AG09319 (cell line): ENCODE measurements at places on chromosomes 1 and 21.

GRCh38 chr1:245810181-245810769, 655.5 kb downstream of the KIF26B start:
- no peak for DNase-seq

GRCh38 chr1:64683419-64683818, 61.5 kb upstream of the RAVER2 start:
- no peak for DNase-seq

GRCh38 chr1:81548918-81549587, 251.7 kb upstream of the ADGRL2 start:
- DNase-seq = no peak

DNA sequence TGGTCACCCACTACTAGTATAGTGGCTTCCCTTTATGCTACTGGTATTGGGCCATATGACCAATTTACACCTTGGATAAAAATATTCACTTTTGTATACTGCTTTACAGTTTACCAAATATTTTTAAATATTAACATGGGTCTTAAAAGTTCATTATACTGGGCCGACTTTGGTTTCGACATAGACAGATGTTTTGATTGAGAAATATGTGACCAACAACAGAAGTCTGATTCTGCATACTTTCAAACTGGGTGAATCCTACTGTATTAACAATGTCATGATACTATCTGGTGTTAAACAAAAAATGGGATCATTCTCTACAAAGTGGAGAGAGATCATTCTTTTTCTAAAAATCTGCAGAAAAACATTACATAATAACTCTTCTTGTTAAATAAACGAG, 134.8 kb downstream of the AKT3 start:
- no peak for DNase-seq

DNA sequence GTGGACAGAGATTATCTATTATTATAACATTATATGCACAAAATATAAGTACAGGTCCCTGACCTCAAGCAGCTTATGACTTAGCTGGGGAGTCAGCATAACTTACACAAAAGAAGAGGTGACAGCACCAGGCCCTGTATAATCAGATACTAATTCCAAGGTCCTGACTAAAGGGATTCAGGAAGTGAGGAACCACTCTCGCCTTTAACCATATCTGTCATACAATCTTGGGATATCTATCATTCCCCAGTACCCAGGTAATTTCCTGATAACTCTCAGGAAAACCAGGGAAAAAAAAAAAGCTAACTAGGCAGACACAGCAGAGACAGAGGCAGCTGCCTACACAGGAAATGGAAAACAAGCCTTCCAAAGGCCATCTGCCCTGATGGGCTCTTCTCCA, 78.5 kb upstream of the CAMK1G start:
- no peak for DNase-seq

DNA sequence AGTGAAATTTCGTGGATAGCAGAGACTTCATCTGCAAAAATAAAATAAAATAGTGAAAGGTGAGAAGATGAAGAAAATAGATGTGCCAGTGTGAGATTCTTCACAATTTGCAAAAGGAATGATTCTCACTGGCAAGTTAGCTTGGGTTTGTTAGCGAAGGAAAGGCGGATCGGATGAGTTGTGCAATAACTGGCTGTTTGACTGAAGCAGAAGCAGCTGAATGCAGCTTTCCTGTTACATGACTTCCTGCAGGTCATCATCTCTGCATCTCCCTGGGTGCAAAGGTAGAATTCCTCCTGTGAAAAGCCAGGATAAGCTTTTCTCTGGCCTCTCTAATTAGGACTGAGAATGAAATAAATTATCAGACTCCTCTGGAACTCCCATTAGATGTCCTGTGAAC, 263.1 kb upstream of the CHRM3 start:
- no peak for DNase-seq

DNA sequence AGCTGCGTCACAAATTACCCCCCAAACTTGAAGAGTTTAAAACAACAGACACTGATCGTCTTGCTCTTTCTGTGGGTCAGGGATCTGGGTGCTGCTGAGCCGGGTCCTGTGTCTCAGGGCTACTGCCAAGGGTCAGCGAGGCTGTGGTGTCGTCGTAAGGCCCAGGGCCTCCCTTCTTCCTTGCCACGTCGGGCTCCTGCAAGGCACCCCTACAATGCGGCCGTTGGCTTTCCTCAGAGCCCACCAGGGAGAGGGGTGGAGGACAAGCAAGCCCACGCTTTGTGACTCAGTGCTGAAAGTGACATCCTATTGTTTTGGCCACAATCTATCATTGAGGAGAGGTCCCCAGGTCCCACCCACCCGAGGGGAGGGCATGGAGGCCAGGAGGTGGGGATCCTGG, 7.7 kb upstream of the FBLIM1 start:
- no peak for DNase-seq

DNA sequence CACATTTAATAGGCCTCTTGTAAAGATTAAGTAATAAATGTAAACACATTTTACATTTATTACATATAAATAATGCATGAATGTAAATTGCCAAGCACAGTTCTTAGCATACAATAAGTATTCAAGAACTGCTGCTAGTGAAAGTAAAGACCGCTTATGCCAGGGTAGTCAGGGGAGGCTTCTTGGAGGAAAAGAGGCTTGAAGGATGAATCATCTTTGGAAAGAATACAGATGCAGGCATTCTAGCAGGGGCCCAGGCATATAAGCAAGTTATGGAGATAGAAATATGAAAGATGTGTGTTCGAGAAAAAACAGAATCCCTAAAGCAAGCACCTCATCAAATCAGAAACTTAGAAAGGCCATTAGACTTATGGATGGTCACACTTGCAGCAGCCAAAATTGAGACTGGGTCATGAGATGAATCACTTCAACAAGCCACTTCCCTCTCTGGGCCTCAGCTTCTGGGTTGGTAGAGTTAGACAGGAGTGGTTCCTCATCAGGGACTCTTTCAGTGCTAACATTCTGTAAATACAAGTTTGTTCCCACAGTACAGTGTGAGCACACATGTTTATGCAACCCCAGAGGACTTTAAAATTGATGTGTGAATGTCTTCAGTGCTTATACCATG, 79.8 kb upstream of the ROR1 start:
- DNase-seq = no peak

DNA sequence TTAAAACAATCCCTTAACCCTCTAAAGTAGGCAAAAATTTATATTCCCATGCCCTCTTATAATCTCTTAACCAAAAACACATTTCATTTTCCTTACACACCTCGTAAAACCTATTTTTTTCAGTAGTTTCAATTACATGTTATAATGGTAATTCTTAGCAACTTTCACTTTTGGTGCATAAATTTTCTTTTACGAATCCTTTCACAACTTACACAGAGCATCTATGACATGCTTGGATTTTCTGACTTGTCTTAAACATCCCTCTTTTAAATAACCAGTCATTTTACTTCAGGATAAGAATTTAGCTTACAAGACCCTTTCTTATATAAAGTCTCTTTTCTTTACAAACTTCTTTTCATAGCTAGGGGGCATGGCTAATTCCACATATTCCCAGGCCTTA, 8.9 kb upstream of the MRPL55 start:
- no peak for DNase-seq

DNA sequence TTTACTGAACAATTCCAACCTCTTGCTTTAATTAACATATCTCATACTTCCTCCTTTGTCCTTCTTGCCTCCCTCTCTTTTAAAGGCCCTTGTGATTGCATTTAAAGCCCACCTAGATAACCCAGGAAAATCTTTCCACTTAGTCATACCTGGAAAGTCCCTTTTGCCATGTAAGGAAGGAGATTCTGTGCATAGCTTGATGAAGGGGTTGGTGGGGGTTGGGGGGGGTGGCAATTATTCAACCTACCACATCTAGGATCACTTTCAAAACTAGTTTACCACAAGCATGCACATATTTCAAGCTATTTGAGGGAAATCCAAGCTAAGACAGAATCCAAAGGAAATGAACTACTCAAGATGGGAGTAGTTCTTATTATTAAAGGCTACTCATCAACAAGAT, 249.1 kb upstream of the PTBP2 start:
- no peak for DNase-seq

- DNase-seq = no peak
These were observed 122.8 kb downstream of the CRB1 start for GRCh38 chr1:197390856-197391255.

GRCh38 chr1:41810446-41810845, 108.3 kb downstream of the HIVEP3 start:
- DNase-seq = no peak

DNA sequence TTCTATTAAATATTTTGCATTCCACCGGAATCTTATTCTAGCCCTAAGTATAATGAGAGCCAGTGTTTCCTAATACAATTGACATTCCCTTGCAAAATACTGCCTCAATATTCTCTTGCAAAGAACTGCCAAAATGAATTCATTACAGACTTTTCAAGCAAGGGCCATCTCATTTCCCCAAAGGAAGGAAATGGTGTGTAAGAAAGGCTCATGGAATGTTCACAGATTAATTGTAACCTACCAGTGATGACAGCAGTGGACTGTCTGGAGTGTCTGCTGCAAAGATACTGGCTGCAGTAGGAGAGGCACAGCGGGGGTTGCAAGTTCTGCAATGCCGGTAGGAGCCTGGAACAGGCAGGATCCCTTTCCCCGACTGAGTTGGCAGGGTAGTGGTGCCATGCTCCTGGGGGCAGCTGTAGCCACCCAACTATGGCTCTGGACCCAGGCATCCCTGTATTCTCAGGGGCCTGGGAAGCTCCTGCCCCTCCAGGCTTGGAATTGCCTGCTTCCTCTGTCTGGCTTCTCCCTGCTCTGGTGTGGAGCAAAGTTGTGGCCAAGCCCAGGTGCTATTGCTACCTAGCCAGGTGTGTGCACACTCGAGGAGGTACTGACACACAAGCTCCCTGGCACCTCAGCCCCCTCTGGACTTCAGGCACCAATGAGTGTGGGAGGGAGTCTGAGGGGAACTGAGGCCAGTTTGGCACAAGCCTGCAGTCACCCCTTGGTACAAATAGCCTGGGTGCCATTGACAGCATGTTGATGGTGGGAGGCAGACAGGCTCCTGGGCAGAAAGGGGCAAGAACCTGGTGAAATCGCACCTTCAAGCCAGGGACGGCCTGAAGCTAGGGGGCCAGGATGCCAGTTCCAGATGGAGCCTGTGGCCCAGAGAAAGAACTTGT, 1371.0 kb downstream of the KCNT2 start:
- no peak for DNase-seq

DNA sequence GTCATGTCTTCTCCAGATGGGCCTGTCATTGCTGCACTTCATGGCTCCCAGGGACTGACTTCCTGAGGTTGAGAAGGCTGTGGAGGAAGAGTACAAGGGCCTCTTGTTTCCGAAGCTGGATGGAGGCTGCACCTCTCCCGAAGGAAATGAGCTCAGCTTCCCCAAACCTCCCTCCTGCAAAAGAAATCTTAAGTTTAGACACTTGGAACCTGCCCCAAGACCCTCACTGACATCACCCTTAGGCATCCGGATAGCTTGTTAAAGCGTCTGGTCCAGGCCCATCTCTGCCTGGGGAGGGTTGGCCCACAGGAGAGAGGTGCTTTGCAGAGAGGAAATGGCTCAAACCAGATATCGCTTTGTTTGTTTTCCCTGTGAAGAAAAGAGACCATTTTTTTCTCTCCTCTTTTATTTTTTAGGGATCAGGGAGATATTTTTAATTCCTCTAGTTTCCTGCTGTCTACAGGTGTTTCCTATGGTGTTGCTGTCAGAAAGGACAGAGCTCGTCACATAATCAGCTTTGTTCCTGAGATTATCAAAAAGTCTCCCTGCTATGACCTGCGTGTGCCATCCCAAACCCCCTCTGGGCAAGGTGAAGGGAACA, 25.0 kb downstream of the RCSD1 start:
- DNase-seq = no peak

DNA sequence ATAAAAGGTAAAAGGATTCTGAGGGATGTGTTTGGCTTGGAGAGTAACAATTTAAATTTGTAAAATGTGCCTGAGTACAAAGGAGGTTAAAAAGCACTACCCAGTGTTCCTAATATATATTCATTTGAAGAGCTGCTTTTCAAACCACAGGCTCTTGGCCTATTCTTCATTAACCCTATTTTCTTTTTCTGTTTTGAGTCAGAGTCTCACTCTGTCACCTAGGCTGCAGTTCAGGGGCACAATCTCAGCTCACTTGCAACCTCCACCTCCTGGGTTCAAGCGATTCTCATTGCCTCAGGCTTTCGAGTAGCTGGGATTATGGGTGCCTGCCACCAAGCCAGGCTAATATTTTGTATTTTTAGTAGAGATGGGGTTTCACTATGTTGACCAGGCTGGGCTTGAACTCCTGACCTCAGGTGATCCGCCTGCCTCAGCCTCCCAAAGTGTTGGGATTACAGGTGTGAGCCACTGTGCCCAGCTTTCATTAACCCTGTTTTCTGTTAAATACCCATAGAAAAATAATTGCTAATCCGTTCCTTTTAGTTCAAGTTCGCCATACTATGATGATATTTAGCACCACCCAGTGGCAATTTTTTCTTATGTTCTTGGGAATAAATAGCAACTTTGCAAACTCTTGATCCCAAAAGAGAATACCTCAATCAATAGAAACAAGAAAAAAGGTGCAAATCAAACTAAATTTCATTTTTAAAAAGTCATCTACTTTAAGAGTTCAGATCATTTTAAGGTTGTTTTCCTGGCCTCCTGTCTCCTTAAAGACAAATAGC, 30.5 kb downstream of the ZBTB8OS start:
- DNase-seq = no peak

GRCh38 chr1:26500488-26501175, 28.4 kb downstream of the HMGN2 start:
- DNase-seq = peak; percentile 44

DNA sequence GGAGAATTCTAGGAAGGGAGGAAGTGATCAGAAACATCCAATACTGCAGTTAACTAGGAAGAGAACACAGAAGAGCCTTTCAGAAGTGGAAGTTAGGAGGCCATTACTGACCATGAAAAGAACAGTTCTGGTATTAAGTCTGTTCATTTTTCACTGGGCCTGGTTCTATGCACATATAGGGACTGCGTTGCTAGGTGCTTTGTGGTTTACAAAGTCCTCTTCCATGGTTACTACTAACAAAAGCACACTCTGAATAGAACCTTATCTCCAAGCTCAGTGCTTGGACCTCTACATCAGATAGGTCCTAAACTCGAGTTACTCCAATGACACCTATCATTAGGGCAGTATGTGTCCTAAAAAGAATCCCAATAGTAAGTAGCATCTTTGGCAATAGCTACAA, 75.4 kb downstream of the RPAP2 start:
- no peak for DNase-seq

- no peak for DNase-seq
These were observed 96.7 kb upstream of the NEGR1 start for GRCh38 chr1:72379072-72379471.
